ENCODE measurements at places on chromosomes 13 and 19.

GRCh38 chr13:75724752-75725517, 88.8 kb downstream of the LMO7 start:
- no peak for DNase-seq

DNA sequence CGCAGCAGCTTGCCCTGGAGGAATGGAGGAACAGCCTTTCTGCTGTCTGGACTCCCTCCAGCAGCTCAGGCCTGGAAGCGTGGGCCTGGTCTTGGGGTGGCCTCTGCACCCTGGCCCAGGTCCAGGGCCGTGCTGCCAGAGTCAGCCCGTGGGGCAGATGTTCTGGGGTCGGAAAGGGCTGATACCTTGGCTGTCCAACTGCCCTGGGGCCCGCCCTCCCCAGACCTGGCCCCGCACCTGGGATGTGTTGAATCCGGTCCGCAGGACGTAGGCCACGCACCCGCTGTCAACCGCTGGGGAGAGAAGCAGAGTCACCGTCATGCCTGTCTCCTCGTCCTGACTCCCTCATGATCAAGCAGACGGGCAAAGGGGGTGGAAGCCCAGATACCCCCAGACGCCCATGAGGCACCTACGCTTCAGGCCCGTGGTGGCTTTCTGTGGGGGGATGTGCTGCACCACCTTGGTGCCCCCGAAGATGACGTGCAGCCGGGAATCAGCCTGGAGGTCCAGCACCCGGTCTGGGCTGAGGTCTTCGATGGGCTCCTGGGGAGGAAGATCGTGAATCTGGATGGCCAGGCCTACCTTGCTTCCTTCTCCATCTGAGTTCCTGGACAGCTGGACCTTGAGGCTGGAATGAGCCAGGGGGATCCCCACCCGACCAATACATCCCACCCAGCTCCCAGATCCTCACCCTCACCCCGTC, 7.7 kb downstream of the ATP13A1 start:
- DNase-seq: no peak

GRCh38 chr13:89029062-89029461, 1357.9 kb downstream of the SLITRK5 start:
- DNase-seq: no peak

GRCh38 chr19:28044477-28044876, 1168.5 kb downstream of the UQCRFS1 start:
- DNase-seq: no peak

DNA sequence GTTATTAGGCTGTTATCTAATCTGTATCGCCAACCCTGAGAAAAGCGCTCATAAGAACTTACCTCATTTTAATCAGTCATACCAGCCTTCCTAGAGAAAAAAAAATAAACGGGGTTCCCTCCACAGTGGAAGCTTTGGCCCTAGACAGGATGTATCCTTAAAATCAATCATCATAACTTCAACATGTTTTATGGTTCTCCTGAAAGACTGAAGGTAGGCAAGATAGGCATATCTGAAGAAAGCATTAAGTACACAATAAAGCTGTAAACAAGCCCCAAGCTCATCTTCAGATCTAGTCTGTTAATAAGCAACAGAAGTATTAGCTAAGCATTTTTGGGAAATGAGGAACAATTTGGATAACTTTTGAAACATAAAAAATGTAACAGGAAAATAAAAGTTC, 18.7 kb upstream of the SERP2 start:
- DNase-seq: no peak

DNA sequence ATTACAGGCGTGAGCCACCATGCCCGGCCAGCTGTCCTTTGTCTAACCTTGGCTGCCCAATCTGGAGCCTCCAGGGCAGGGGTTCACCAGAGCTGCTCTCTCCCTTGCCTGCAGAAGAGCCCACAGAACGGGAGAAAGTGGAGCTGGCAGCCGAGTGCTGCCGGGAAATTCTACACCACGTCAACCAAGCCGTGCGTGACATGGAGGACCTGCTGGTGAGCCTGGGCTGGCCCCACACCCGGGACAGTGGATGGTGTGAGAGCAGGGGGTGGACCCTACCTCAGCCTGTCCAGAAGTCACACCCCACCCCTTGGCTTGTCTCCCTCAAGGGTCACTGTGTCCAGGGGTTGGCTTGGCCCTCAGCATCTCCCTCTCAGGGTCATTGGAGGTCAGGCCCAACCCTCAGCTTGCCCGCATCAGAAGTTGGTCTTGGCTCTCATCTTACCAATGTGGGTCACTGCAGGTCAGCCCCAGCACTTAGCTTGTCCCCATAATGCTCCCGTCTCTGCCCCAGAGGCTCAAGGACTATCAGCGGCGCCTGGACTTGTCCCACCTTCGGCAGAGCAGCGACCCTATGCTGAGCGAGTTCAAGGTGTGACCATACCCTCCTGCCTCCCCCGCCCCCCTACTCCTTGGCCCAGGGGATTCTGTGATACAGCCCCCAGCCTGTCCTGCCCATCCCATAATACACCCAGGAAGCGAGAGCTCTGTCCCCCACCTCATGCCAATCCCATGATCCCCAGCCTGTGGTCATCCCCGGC, 20.4 kb downstream of the ARHGEF1 start:
- no peak for DNase-seq

- DNase-seq: no peak
Observed at GRCh38 chr13:107289540-107289939, 721.6 kb upstream of the ARGLU1 start.

DNA sequence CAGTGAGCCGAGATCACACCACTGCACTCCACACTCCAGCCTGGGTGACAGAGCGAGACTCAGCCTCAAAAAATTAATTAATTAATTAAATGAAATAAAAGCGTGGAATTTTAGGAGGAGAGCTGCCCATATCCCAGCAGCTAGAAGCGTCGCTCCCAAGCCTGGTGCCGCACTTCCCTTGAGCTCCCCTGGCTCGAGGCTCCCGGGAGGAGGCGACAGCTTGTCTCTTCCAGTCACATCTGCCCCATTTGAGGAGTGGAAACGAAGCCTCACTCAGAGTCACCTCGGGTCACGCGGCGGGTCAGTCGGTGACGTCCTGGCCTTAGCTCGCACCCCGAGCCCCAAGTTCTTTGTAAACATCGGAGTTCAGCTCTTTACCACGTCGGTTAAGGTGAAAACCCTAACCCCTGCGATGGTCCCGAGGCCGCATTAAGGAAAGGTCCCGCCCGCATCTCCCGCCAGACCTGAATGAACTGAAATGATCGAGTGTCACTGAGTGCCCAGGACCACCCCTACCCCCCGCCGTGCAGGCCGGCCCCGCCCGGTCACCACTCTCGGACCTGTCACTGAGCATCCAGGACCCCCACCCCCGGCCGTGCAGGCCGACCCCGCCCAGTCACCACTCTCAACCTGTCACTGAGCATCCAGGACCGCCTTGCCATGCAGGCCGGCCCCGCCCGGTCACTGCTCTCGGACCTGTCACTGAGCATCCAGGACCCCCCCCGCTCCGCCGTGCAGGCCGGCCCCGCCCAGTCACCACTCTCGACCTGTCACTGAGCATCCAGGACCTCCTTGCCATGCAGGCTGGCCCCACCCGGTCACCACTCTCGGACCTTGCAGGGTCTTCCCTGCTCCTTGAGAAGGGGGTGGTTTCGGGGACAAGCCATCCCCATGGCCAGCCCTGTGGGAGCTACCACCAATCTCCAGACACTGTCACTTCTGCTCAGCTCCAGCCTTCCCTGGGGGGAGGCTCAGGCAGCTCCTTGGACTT, 176.9 kb downstream of the KDM4B start:
- no peak for DNase-seq

DNA sequence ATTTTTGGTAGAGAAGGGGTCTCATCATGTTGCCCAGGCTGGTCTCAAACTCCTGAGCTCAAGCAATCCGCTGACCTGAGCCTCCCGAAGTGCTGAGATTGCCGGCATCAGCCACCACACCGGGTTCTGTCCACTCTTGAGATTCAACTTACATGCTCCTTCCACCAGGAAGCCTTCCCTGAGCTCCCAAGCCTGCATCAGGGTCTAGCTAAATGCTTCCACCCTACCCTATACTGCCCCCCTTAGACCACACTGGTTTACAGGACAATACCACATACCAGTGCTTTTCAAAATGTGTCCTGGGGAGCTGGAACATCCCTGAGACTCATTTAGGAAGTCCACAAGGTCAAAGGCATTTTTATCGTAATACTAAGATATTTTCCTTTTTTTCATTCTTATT, 15.1 kb upstream of the CACNG8 start:
- no peak for DNase-seq

DNA sequence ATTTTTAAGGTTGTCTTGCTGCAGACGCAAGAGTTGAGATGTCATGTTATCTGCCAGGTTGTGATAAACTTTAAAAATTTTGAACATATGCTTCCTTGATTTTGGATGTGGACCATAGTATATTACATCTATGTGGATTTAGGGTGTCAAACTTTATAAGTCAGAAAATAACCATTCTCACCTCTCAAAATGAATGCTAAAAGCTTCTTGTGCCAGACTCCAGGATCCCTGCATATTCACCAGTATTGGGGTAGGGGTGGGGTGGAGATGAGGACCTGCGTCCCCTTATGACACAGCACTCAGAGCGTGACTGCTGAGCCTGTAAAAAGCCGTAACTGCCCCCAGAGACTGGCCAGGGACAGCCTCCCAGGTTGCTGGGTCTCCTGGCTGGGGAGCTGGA, 524.4 kb downstream of the LMO7 start:
- DNase-seq: no peak

DNA sequence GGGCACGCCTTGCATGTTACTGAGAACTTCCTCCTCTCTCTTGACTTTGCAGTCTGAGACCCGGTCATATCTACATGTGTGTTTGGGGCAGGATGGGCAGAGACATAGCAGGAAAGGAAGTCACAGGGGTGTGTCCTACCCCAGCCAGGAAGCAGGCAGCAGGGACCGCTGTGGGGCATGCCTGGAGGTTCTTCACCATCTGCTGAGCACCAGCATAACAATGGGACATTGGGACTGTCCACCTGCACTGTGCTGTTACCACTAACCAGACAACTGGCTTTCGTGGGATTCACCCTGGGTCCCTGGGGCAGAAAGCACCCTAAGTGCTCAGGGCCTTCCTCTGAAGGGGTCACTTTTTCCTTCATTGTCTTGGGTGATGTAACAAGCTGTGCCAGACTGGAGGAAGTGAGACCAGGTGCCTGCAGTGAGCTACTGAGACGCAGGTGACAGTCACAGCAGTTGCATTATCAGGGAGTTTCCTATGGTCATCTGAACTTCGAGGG, 2.6 kb upstream of the HAUS5 start:
- no peak for DNase-seq

DNA sequence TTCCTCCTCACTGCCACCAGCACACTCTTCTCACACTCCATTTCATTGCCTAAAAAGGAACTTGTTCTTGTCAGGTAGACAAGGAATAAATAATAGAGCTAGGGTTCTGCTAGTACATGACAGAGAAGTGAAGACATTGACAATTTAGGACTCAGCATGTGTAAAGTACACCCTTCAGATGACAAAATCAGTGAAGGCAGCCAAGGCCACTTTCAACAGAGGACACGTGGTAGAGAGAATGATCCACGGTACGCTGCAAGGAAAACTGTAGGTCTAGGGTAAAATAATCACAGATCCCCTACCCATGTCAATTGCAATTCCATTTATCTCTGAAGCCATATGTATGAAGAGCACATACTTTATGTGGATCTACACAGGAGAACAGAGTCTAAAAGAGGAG, 7.2 kb upstream of the SPATA13 start:
- DNase-seq: no peak

- no peak for DNase-seq
Observed at GRCh38 chr13:69545551-69545950, 562.1 kb upstream of the ATXN8OS start.

- DNase-seq: no peak
Observed at GRCh38 chr19:41792513-41793413, 3.6 kb upstream of the CEACAM3 start.

- no peak for DNase-seq
Observed at GRCh38 chr19:43584484-43584883, 8.9 kb downstream of the PINLYP start.

DNA sequence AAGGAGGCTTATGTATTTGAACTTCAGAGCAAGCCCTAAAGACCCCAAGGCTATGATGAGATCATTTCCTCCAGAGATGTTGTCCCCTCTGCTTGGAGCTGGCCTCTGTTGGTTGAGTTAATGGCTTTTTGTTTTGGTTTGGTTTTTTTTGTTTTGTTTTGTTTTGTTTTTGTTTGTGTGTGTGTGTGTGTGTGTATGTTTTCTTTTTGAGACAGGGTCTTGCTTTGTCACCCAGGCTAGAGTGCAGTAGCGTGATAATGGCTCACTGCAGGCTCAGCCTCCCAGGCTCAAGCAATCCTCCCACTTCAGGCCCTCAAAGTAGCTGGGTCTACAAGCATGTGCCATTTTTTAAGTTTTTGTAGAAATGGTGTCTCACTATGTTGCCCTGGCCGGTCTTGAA, 1076.2 kb downstream of the UQCRFS1 start:
- no peak for DNase-seq

- DNase-seq: no peak
Observed at GRCh38 chr13:113053376-113053775, 52.2 kb upstream of the F7 start.

DNA sequence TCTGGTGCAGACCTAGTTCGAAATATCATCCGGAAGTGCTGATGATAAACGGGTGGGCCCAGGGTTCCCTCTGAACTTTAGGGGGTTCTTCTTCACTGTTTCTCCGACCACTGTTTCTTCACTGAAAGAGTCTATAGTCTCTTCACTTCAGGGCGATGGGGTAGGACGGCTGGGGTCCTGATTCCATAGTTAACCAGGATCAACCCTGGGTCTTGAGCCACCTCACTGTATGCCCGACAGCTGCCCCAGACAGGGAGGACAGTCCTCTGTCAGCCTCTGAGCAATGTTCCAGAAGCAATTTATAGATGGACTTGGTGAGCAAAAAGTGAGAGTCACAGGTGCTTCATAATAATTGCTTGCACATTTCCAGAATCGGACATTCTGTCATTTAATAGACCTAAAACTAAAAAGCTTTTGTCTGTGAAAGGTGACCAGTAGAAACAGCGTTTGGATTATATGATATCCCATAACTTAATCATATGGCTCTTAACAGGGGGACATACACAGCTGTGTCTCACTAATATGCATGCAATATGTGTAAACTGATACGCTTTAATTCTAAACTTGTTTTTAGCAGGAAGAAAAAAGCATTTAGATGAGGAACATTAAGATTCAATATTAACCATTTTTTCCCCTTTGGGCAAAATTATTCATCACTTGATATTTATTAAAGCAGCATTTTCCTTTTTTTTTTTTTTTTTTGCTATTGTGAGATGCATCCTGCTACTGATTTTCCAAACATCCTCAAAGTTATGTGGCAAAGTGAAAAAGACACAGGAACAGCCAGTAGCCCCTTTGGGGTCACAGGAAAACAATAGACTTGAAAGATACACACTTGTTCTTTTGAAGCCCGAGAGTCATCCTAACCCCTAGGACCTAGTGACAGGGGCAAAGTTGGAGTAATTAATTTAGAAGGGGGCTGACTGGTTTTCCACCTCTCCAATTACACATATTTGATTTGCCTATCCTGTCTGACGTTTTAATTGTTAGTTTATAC, 277.0 kb downstream of the ZNF536 start:
- no peak for DNase-seq
